ENCODE measurements at places on chromosomes 7 and 10.

- no peak for DNase-seq
Measured at GRCh38 chr7:70630818-70631457, 501.0 kb upstream of the GALNT17 start.

DNA sequence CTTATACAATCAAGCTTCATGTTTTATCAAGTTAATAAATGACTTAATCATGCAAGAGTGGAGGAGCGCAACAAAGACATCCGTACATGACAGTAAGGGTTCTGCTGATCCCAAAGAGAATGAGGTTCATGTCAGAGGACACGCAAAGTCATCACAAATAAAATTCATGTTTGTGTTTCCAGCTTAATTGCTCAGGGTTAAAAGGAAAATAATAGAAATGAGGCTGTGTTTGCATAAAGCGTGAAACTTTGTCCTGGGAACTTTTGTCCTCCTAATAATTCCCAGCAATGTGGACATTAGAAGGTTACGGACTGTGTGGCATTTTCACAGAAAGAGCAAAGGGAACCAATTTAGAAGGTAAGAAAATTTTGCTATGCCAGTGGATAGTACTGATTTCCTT lies 237.3 kb downstream of the INHBA start:
- DNase-seq = no peak

GRCh38 chr7:34104992-34105391 lies 199.7 kb downstream of the BMPER start:
- DNase-seq = no peak

- DNase-seq = no peak
Measured at GRCh38 chr7:9149499-9150082, 716.2 kb downstream of the NXPH1 start.

GRCh38 chr7:121000081-121000983 lies 11.8 kb downstream of the CPED1 start:
- no peak for DNase-seq

DNA sequence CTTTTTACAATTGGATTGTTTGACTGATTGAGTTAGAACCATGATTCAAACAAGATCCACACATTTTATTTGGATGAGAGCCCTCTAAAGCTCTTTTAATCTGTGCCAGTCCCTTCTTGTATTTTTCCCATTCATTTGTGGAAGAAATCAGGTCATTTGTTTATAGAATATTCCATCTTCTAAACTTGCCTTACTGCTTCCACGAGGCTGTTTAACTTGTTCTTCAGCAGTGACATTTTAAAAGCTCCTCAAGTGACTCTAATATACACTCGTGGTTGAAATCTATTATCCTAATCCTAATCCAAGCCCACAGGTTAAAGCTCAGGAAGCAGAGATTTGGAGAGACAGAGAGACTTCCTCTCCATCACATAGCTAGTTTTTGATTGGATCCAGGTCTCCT lies 155.4 kb upstream of the SVIL start:
- no peak for DNase-seq

- no peak for DNase-seq
Measured at GRCh38 chr7:26198133-26198780, 2.3 kb downstream of the HNRNPA2B1 start.

DNA sequence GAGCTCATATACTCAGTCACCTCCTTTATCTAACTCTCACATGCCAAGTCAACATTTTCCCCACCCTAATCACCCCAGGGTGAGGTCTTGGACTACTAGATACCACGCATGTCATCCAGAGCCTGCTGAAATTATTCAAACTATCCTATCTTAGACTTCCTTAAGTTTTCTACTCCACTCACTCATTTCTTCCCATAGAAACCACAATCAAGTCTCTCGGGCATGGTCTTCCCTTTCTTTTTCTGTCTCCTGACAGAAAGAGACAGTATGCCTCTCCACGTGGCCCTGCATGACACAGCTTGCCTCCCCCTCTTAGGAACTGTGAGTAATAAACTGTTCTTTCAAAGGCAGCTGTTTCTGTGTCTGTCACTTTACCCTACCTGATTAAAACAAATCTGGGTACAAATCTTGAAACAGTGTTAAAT lies 29.4 kb downstream of the TAS2R41 start:
- no peak for DNase-seq

GRCh38 chr7:124720195-124720594 lies 45.4 kb downstream of the GPR37 start:
- no peak for DNase-seq

DNA sequence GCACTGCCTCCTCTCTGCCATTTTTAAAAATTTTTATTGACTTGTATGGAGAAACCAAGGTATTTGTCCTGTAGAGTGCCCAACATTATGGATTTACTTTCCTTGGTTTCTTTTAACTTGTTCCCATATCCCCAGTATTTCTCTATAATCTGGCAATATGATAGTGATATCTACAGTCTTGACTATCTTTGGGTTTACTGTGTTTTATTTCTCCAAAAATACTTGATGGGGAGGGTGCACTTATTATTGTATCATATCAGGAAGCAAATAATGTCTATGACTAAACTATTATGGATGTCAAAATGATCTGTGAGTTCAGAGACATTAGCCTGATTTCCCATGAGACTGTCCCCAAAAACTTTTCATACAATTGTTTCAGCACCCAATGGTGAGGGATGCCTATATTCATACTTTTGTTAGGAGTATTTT lies 6.6 kb downstream of the TFPI2 start:
- no peak for DNase-seq

DNA sequence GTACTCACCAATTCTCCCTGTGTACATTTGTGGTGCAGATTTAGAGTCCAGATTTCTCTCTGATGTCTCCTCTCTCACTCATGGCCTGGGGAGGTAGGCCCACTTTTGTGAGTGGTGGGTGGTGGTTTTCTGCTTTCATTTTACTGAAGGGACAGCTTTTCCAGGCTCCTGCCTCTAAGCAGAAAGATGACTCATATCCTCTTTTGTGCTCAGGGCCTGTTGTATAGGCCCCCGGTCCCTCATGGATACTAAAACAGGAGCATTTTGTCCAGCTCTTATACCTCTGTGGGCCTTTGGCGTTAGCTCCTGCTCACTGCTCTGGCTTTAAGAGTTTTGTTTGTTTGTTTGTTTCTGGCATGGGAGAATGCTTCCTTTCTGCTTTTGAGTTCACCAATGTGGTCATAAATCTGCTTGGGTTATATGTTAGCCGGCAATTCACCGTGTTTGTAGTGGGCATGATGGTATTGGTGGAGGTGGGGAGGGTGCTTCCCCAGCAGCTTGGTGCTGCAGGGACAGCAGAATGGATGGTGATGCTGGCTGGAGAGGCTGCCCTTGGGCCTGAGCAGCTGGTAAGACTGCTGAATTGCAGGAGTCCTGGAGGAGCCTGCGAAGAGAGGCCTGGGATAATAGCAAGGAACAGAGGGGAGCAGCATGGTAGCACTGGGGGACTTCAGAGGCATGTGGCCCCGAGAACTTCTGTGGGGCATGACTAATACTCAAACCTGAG lies 468.7 kb downstream of the RPS24 start:
- no peak for DNase-seq

GRCh38 chr10:92690211-92690914 lies 608 bp downstream of the HHEX start:
- DNase-seq = peak; percentile 39

DNA sequence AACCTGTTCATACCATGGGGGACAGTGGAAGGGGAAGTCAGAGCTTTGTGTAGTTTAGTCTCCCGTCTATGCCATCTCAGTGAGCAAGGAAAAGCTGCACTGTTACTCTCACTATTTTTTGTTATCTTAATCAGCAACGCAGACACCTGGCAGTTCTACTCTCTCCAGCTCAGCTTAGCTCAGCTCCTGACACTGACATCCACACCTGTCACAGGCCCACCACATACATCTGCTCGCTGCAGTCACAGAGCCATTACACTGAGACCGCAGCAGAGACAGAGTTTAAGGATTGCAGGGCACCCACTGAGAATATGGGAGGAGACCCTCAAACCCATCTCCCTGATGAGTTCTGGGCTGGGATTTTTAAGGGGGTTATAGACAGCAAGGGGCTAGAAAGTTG lies 257.3 kb upstream of the AKR1E2 start:
- DNase-seq = no peak

DNA sequence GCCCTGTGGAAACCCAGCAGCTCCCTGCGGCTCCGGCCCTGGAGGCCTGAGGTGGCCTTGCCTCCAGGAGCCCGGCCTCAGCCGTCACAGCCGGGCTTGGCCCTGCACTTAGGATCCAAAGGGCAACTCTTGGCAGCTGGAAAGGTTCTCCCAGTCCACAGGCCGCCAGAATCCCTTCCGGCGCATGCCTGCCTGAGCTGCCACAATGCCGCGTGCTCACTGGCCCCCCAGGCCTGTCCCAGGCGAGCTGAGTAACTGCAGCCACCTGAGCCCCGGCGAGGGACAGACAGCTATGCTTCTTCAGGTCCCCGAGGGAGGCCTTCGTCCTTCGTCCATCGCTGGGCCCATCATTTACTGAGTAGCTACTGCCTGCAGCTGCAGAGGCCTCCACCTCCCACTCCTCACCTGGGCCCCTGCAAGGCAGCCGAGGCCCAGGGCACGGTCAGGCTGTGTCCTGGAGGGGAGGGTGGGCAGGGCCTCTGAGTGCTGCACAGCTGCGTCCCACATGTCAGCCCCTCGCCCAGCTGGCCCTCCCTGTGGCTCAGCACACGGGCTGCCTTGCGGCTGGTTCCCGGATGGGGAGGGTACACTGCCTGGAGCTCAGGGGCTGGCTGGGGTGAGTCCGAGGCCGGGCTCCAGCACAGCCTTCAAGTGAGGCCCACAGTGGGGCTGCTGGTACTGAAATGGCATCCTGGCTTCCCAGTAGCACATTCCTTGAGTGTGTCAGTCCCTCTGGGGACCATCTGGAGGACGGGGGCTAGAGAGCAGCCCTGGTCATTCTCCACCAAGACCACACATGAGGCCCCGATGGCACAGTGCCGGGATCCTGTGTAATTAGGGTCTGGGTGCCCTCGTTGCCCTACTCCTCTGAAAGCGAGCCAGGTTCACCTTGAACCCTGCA lies 172.5 kb downstream of the ELFN1 start:
- no peak for DNase-seq

DNA sequence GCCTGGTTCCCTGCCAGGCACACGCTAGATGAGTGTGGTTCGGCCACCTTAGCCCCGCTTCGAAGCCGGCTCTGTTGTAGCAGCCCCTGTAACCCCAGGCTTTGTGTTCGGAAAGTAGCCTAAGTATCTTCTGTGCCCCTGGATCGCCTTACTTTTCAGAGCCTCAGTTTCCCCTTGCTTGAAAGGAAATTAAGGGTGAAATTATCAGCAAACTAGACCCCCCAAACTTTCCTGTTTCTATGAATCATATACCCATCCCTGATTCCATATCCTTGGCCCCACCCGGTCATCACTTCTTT lies 312 bp downstream of the PDCD11 start:
- no peak for DNase-seq

- DNase-seq = no peak
Measured at GRCh38 chr7:94898340-94898739, 9.1 kb upstream of the PPP1R9A start.

DNA sequence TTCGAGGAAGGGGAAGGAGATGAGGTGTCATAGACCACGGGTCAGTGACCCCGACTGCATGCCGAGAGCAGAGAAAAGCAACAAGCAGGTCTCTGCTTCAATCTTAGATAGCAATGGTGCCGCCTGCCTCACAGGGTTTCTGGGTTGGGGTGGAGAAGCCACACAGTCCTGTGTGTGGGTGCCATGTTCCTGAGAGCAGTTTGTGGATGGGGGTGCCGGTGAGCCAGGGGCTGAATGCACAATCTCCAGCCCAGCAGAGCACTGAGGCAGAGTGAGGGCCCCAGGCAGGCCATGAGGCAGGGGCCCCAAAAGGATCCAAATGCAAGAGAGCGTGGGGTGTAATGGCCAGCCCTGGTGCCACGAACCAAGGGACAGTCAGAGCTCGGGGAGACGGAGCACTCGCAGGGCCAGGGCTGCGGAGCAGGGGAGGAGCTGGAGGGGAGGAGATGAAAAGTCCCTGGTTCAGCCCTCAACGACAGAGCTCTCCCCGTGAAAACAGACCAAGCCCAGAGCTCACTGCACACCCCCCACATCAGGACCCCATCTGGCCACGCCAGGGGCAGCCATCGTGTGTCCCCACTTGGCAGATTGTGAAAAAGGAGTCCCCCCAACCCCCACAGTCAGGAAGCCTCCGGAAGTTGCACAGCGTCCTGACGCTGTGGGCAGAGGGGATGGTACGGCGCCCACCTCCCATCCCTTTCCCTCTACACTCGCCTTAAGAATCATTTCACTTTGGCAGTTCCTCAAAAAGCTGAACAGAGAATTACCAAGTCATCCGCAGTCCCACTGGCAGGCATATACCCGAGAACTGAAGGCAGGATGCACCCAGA lies 19.9 kb downstream of the WDR86 start:
- no peak for DNase-seq

DNA sequence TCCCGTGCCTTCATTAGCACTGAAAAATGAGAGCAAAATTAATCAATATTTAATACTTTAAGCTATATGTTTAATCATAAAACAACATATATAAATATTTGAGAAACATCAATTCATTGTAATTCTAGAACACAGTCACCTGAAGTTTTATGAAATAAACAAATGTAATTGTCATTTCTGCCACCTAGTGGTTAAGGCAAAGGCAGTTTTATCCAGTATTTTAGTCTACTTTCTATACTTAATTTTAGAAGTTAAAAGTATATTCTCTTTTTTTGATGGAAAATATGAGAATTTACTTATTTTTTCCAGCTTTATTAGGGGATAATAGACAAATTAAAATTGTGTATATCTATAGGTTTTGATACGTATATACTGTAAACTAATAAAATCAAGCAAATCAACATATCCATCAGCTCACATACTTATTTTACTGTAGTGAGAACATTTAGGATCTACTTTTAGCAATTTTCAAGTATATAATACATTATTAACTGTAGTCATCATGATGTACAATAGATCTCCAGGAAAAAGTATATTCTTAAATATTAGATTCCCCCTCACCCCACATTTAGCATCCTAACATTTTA lies 16.9 kb downstream of the PCGF6 start:
- no peak for DNase-seq

- no peak for DNase-seq
Measured at GRCh38 chr10:1406967-1407945, 330.1 kb downstream of the ADARB2 start.

GRCh38 chr7:94658826-94659225 lies 2.9 kb upstream of the SGCE start:
- no peak for DNase-seq
